ENCODE measurements at places on chromosomes 7 and 10.

GRCh38 chr7:16455591-16455990 lies 9.9 kb downstream of the SOSTDC1 start:
- DNase-seq, result no peak

- no peak for DNase-seq
Measured at GRCh38 chr10:86967481-86967941, 771 bp upstream of the ADIRF start.

GRCh38 chr7:112060625-112061024 lies 145.6 kb downstream of the DOCK4 start:
- DNase-seq, result no peak

DNA sequence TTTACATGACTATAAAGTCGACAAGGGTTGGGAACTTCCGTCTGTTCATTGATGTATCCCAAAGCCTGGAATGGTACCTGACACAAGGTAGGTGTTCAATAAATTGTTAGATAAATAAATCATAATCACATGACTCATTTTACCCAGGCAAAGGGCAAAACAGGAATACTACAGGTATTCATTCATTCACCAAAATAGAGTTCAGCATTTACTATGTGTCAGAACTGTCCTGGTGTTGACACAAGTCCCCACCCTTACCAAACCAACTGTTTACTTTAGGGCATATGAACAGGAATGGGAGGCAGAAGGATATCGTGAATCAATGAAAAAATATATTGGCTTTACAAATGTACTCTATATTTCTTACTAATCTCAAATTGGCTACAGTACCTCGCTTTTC lies 666 bp upstream of the YAE1 start:
- no peak for DNase-seq

GRCh38 chr7:36591636-36592035 lies 132.7 kb downstream of the AOAH start:
- DNase-seq, result no peak

DNA sequence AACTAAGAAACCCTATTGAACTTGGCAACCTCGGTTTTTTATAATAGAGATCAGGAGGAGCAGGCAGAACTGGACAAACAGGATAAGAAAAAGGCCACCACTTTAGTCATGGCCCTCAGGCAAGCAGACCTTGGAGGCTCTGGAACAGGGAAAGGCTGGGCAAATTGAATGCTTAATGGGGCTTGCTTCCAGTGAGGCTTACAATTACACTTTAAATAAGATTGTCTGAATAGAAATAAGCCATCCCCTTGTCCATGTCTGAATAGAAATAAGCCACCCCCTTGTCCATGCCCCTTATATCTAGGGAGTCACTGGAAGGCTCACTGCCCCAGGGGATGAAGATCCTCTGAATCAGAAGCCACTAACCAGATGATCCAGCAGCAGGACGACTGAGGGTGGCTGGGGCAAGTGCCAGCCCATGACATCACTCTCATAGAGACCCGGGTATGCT lies 40.6 kb downstream of the AKR1B15 start:
- DNase-seq, result no peak

- DNase-seq, result no peak
Measured at GRCh38 chr10:15541376-15541775, 170.3 kb upstream of the FAM171A1 start.
